ENCODE measurements at places on chromosomes 4 and X. TPM values are rescaled to one million over a fixed set of nuclear protein-coding genes. Genes with fewer than 3 reads are reported as not detected.

ANXA10 gene
- not detected for total RNA-seq

TLR1 gene
- 0.07 TPM for total RNA-seq

CPLX1 gene
- total RNA-seq = 0.97 TPM

FSTL5 gene
- 0.27 TPM for total RNA-seq

UVSSA gene
- 11.8 TPM for total RNA-seq

DNA sequence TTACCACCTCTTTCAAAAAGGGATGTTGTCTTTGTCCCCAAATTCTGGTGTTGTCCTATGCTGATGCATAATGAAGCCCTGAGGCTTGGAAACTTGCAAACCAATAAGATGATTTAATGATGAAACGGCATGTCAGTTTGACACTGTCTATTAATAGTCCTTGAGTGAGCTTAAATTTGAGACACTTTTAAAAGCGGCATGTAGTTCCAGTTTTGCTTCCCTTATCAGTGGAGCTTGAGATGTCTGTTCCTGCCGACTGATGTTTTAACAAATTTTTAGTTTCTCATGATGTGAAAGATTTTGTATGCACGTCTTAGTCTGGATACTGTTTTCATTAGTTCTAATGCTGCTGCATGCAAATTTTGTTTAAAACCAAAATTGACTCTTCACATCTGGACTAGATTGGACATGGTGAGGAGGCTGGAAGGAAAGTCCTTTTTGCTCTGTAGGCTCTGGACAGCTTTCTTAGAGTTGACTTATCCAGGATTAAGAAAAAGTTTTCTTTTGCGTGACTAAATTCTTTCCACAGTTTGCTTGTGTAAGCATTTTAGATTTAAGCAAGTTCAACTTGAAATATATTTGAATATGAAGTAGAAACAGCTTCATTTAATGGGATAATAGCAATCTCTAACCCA is 11.7 kb downstream of the C1GALT1C1 start:
- H3K27me3 ChIP-seq = no peaks in the 10 kb centered on the region
- no peak overlapping the region for H3K4me3 ChIP-seq
- no peak overlapping the region for H3K27ac ChIP-seq
- no peaks in the 10 kb centered on the region for H3K36me3 ChIP-seq

- H3K36me3 ChIP-seq = no peaks in the 10 kb centered on the region
- H3K4me3 ChIP-seq = no peak overlapping the region
- no peaks in the 10 kb centered on the region for H3K27me3 ChIP-seq
- no peak overlapping the region for H3K27ac ChIP-seq
- no peak for DNase-seq
These were observed 43.3 kb downstream of the SPCS3 start for GRCh38 chr4:176363072-176363471.

DRD5 gene
- total RNA-seq = 0.24 TPM

- no peak overlapping the region for H3K4me3 ChIP-seq
- DNase-seq = no peak
- H3K27me3 ChIP-seq = no peaks in the 10 kb centered on the region
- no peaks in the 10 kb centered on the region for H3K4me1 ChIP-seq
- peak overlapping the region; percentile 70 for H3K27ac ChIP-seq
These were observed 63.1 kb downstream of the NSUN7 start for GRCh38 chr4:40812856-40813255.
